ENCODE measurements at places on chromosomes 3 and 15.

- no peak overlapping the region for H3K4me3 ChIP-seq
- peak overlapping the region; percentile 92 for H3K27ac ChIP-seq
- H3K4me1 ChIP-seq = peaks cover 64% of the 10 kb centered on the region
These were observed 26.3 kb downstream of the KLHL6 start for GRCh38 chr3:183529185-183529584.

GRCh38 chr3:134485075-134485717 is 589 bp downstream of the ANAPC13 start:
- peaks cover 29% of the 10 kb centered on the region for H3K4me1 ChIP-seq
- H3K27ac ChIP-seq = peak overlapping the region; percentile 93
- H3K36me3 ChIP-seq = peaks cover 14% of the 10 kb centered on the region
- H3K27me3 ChIP-seq = no peaks in the 10 kb centered on the region
- no peak for DNase-seq

DNA sequence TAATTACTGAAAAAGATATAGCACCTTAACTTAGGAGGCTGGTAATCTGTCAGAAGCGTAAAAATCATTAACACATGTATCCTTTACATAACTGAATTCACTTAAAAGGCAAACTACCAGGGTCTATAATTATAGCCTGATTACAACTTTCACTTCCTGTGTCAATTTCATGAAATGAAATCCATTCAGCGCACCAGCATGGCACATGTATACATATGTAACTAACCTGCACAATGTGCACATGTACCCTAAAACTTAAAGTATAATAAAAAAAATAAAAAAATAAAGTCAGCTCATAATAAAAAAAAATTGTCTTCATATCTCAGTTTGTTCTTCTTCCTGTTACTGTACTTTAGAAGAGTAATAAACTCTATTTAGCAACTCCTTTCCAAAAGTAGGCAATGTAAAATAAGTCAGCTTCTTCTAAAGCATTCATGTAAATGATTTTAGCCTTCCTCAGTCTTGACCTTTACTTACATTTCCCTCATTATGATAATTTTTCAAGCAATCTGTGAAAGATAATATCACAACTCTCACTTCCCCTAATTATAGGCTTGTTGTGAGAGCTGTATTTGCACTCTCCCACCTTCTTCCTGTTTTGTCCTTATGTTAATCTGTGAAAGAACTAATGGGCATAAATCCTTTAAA is 50.1 kb downstream of the KBTBD8 start:
- DNase-seq = no peak
- peaks cover 13% of the 10 kb centered on the region for H3K4me1 ChIP-seq
- peak overlapping the region; percentile 64 for H3K27ac ChIP-seq
- peak overlapping the region; percentile 76 for H3K4me3 ChIP-seq

GRCh38 chr3:151196434-151196833 is 6.6 kb downstream of the GPR171 start:
- no peak overlapping the region for H3K27ac ChIP-seq
- peaks cover 2% of the 10 kb centered on the region for H3K27me3 ChIP-seq

GRCh38 chr3:161197855-161198850 is 23.0 kb upstream of the NMD3 start:
- peaks cover 7% of the 10 kb centered on the region for H3K27me3 ChIP-seq
- H3K4me1 ChIP-seq = no peaks in the 10 kb centered on the region
- no peak for DNase-seq
- no peak overlapping the region for H3K27ac ChIP-seq
- H3K36me3 ChIP-seq = peaks cover 1% of the 10 kb centered on the region
- no peak overlapping the region for H3K4me3 ChIP-seq

GRCh38 chr3:72582211-72582878 is 265.9 kb downstream of the SHQ1 start:
- peak; percentile 27 for DNase-seq
- peak overlapping the region; percentile 18 for H3K27ac ChIP-seq
- H3K4me3 ChIP-seq = peak overlapping the region; percentile 5
- H3K4me1 ChIP-seq = peaks cover 10% of the 10 kb centered on the region

- no peaks in the 10 kb centered on the region for H3K27me3 ChIP-seq
- no peaks in the 10 kb centered on the region for H3K36me3 ChIP-seq
- no peak overlapping the region for H3K4me3 ChIP-seq
- H3K4me1 ChIP-seq = no peaks in the 10 kb centered on the region
These were observed 177.2 kb downstream of the LRRC3B start for GRCh38 chr3:26799679-26800317.

DNA sequence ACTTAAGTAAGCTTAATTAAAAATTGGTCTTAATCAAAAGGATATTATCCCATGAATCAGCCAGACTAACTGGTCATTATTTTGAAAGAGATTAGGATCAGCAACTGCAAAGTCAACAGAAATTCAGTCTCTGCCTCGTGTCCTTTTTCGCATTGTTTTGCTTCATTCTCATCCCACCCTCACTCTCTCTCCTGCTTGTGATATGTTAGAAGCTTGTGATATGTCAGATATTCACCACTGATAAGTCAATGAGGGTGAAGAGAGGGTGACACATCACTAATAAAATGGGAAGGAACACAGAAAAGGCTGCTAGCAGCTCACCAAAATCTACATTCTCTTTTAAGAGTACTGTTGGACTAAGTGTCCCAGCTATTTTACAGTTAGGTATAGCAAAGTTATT is 146.1 kb downstream of the SUCNR1 start:
- no peak overlapping the region for H3K4me3 ChIP-seq
- DNase-seq = no peak
- no peak overlapping the region for H3K27ac ChIP-seq
- no peaks in the 10 kb centered on the region for H3K4me1 ChIP-seq

DNA sequence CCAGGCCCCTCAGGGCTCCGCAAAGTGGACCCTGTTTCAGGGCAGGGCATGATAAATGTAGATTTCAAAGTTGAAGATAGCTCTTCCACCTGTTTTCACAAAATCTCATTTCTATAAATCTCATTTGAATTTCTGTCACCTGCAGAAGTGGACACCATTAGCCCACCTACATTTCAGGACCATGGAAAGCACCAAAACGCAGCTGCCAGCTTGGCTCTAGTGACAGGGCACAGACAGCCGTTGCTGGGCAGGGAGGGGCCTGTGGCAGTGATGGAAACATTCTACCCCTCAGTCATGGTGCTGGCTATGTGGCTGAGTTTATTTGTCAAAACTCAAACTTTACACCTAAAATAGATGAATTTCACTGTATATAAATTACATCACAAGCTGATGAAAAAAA is 40.4 kb downstream of the PRR23E start:
- no peak overlapping the region for H3K27ac ChIP-seq
- H3K4me1 ChIP-seq = no peaks in the 10 kb centered on the region
- H3K4me3 ChIP-seq = no peak overlapping the region
- DNase-seq = no peak

- H3K27ac ChIP-seq = no peak overlapping the region
- H3K4me1 ChIP-seq = no peaks in the 10 kb centered on the region
- peaks cover 2% of the 10 kb centered on the region for H3K27me3 ChIP-seq
- no peak overlapping the region for H3K4me3 ChIP-seq
These were observed 119.3 kb downstream of the FRMD4B start for GRCh38 chr3:69266585-69266984.

DNA sequence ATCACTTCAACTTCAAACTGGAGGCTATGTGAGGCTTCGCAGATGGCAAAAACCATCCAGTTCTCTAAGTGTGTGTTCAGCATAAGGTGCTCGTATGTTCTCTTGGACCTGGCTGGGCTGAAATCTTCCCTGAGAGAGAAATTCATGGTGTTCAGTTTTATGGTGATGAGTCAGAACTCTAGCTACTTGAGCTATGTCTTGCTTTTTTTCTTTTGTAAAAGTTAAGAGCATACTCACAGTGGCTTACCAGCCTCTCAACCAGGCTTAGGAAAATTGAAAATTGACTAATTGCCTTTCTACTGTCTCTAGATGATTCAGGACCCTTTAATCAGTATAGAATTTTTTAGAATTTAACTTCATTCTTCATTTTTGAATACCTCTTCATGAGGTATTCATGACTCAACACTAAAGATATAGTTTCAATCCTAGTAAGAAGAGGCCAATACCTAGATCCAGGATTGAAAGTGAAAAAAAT is 617.5 kb downstream of the TBL1XR1 start:
- no peak overlapping the region for H3K27ac ChIP-seq
- no peak overlapping the region for H3K4me3 ChIP-seq
- H3K27me3 ChIP-seq = no peaks in the 10 kb centered on the region
- no peaks in the 10 kb centered on the region for H3K4me1 ChIP-seq
- no peaks in the 10 kb centered on the region for H3K36me3 ChIP-seq
- no peak for DNase-seq

GRCh38 chr3:157166561-157166960 is 6.6 kb upstream of the CCNL1 start:
- DNase-seq = no peak
- peaks cover 2% of the 10 kb centered on the region for H3K36me3 ChIP-seq
- no peak overlapping the region for H3K4me3 ChIP-seq
- H3K27me3 ChIP-seq = no peaks in the 10 kb centered on the region
- peaks cover 18% of the 10 kb centered on the region for H3K4me1 ChIP-seq

DNA sequence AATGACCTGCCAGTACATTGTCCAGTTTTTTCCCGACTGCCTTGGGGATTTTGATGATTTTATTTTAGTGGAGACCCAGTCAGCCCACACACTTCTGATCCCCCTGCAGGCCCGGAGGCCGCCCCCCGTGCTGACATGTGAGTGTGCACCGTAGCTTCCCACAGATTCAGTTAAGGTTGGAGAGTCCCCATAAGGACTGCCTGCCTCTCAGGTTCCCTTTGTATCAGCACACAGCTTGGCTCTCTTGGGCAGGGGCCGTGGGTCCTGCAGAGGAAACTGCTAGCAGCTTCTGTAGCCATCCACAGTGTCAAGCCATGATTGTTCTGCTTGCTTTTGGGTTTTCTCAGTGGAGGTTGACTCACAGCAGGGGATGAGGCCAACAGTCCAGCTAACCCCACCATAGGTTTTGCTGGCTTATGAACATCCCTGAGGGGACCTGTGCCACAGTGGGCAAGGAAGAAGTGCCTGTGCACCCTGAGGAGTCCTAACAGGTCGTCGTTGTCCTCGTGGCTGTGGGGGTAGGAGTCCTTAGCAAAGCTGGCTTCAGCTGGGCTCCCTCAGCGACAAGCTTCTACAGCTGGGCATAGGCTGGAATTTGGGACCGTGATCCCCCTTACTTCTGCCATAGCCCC is 46.4 kb downstream of the DLEC1 start:
- H3K4me3 ChIP-seq = no peak overlapping the region
- peaks cover 6% of the 10 kb centered on the region for H3K36me3 ChIP-seq
- H3K27me3 ChIP-seq = peaks cover 2% of the 10 kb centered on the region
- no peaks in the 10 kb centered on the region for H3K4me1 ChIP-seq
- no peak for DNase-seq

- no peak overlapping the region for H3K27ac ChIP-seq
- H3K4me3 ChIP-seq = no peak overlapping the region
- H3K4me1 ChIP-seq = no peaks in the 10 kb centered on the region
- H3K27me3 ChIP-seq = peaks cover 2% of the 10 kb centered on the region
These were observed 78.3 kb downstream of the SMAD6 start for GRCh38 chr15:66780172-66780972.

DNA sequence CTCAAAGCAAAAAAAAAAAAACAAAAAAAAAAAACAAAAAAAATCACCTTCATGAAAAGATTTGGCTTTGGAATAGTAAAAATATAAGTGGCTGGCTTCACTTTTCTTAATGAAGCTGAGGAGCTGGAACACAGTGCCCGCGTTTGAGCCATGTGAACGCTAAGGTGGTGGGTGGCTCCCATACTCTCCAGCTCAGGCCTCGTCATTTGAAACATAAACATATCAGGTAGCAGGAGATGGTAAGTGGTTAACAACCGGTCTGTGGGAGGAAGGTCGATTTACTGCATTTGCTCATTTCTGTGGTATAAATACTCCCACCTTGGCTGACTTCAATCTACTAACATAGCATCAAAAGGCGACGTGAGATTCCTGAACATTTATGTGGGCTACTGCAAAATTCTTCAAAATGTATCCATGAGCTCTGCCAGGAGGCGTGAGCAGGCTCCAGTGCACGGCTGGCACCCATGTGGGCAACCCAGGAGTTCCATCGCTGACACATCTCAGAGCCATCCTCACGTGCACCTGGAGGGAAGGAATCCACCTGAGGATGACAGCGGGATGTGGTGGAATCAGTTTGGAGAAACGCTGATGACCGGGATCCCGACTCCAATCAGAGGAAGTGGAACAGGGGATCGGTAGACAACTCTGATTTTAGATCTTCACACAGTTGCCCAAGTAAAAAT is 157.6 kb downstream of the ATP10A start:
- no peak overlapping the region for H3K4me3 ChIP-seq
- H3K4me1 ChIP-seq = no peaks in the 10 kb centered on the region
- H3K27ac ChIP-seq = no peak overlapping the region
- peaks cover 2% of the 10 kb centered on the region for H3K27me3 ChIP-seq
- no peak for DNase-seq

- peaks cover 5% of the 10 kb centered on the region for H3K27me3 ChIP-seq
- H3K36me3 ChIP-seq = no peaks in the 10 kb centered on the region
- no peak overlapping the region for H3K4me3 ChIP-seq
- H3K4me1 ChIP-seq = no peaks in the 10 kb centered on the region
- peak; percentile 13 for DNase-seq
These were observed 240.7 kb downstream of the SHOX2 start for GRCh38 chr3:157865352-157866000.

DNA sequence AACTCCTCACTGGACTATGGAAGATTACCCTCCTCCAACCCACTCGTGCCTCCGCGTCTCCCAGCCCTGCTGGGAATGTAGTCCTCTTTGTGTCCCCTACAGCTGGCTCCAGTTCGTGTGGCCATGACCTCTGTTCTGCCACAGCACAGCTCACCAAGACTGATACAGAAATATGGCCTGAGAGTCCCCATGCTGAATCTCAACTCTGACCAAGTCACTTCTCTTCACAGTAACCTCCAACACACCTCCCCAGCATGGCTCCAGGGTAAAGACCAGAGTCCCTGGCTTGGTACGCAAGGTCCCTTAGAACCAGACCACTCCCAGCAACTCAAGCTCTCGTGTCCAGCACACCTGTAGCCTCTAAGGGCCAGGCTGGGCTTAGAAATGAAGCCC is 2.3 kb upstream of the COL7A1 start:
- no peak for DNase-seq
- peaks cover 14% of the 10 kb centered on the region for H3K4me1 ChIP-seq
- H3K4me3 ChIP-seq = no peak overlapping the region
- H3K36me3 ChIP-seq = peaks cover 23% of the 10 kb centered on the region

DNA sequence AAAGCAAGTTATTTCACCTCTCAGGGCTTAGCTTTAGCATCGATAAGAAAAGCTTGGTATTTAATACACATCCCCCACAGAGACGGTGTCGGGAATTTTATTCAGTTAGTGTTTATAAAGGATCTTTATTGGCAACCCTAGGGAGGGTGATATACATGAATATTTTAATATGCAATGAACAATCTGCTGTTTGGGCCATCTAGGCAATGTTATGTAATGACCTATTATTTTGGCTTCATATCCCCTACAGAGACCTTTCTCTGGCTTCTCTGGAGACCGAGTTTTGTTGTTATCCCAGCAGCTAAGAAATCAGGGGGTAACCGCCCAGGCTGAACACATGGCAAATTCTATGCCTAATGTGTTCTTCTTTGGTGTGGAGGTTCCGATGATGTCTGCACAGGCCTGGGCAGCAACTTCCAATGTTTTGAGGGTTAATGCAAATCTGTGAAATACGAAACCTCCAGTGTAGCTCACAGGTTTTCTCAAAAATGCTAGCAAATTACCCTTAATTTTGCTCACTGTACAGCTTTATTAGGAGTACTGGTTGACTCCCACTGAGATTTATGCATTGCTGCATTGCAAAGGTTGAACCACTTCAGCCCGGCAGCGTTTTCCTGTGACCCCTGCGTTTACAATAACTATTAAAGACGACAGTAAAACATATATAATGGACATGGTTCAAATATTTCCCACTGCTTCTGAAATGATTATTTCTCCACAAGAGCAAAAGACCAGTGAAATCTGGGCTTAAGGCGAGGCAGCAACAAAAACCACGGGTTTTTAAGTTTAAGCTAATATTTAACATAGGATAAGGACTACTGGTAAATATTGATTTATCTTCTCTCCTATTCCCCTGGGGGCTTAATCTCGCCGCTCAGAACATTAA is 298.3 kb upstream of the NR2E3 start:
- H3K4me1 ChIP-seq = no peaks in the 10 kb centered on the region
- no peak overlapping the region for H3K4me3 ChIP-seq
- H3K27ac ChIP-seq = no peak overlapping the region
- no peak for DNase-seq
- H3K27me3 ChIP-seq = peaks cover 5% of the 10 kb centered on the region
